ENCODE measurements at places on chromosomes 7 and 10. TPM values are rescaled to one million over a fixed set of nuclear protein-coding genes. Genes with fewer than 3 reads are reported as not detected.

- DNase-seq: no peak
Observed at GRCh38 chr7:2437537-2438148, 34.2 kb downstream of the CHST12 start.

GRCh38 chr7:6148724-6149360 lies 117.7 kb downstream of the ANKRD61 start:
- DNase-seq: no peak

GRCh38 chr10:130368761-130369560 lies 232.8 kb downstream of the GLRX3 start:
- DNase-seq: no peak

ADAM12 gene
- total RNA-seq: not detected

- no peak for DNase-seq
Observed at GRCh38 chr10:43843321-43844101, 194.8 kb upstream of the ZNF32 start.
